Upper lobe of left lung (tissue), 6 donors: ENCODE measurements at places on chromosomes 5 and 9. TPM values are rescaled to one million over a fixed set of nuclear protein-coding genes. Genes with fewer than 3 reads are reported as not detected.
A peak's percentile ranks its signal among the peaks of the same experiment; 100 is the strongest.

GRCh38 chr5:95178046-95178651, 106.7 kb downstream of the MCTP1 start:
- H3K4me3 ChIP-seq, result no peak overlapping the region
- no peaks in the 10 kb centered on the region for H3K4me1 ChIP-seq
- no peak overlapping the region for H3K27ac ChIP-seq
- H3K27me3 ChIP-seq, result no peaks in the 10 kb centered on the region
- H3K36me3 ChIP-seq, result no peaks in the 10 kb centered on the region
- no peak for DNase-seq

- H3K27me3 ChIP-seq, result no peaks in the 10 kb centered on the region
- DNase-seq, result peak; percentile 61
- no peaks in the 10 kb centered on the region for H3K36me3 ChIP-seq
- H3K27ac ChIP-seq, result peak overlapping the region; percentile 39
- peaks cover 79% of the 10 kb centered on the region for H3K4me1 ChIP-seq
Observed at GRCh38 chr9:38023661-38024035, 45.4 kb downstream of the SHB start.

- H3K36me3 ChIP-seq, result peaks cover 75% of the 10 kb centered on the region
- no peaks in the 10 kb centered on the region for H3K27me3 ChIP-seq
- H3K27ac ChIP-seq, result no peak overlapping the region
- H3K4me3 ChIP-seq, result no peak overlapping the region
- H3K4me1 ChIP-seq, result no peaks in the 10 kb centered on the region
- no peak for DNase-seq
Observed at GRCh38 chr9:133778336-133779013, 40.3 kb upstream of the SARDH start.

DNA sequence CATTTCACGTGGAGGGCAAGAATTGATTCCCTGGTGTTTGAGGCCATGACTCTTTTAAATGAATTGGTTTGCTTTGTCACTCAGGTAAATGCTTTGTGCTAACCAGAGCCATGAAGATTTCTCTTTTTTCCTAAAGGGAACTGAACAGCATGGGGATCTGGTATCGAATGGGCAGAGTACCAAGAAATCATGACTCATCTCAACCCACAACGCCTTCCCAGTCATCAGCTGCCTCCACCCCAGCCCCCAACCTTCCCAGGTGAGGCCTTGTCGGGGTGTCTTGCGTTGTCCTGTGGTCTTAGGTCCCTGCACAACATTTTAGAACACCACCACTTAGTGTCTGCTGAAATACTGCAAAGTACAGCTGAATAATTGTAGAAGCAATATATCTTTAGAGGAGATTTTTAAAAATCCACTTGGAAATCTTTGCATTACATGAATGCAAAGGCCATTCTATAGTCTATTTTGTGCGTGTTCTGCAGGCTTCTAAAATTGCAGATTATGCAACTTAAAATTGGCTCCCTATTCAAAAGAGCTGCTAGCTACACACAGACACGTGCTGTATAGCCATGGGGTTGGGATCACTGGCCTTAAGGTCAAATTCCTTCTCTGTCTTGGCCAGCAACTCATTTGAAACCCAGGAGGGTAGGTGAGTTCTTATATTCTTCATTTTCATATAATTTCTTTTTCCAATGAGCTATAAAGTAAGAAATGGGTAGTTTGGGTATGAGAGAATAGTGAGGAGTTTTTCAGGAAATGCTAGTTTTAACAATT, 69.0 kb downstream of the MVB12B start:
- H3K36me3 ChIP-seq, result no peaks in the 10 kb centered on the region
- H3K27me3 ChIP-seq, result no peaks in the 10 kb centered on the region
- DNase-seq, result no peak
- peak overlapping the region; percentile 40 for H3K27ac ChIP-seq
- peaks cover 42% of the 10 kb centered on the region for H3K4me1 ChIP-seq
- no peak overlapping the region for H3K4me3 ChIP-seq

DNA sequence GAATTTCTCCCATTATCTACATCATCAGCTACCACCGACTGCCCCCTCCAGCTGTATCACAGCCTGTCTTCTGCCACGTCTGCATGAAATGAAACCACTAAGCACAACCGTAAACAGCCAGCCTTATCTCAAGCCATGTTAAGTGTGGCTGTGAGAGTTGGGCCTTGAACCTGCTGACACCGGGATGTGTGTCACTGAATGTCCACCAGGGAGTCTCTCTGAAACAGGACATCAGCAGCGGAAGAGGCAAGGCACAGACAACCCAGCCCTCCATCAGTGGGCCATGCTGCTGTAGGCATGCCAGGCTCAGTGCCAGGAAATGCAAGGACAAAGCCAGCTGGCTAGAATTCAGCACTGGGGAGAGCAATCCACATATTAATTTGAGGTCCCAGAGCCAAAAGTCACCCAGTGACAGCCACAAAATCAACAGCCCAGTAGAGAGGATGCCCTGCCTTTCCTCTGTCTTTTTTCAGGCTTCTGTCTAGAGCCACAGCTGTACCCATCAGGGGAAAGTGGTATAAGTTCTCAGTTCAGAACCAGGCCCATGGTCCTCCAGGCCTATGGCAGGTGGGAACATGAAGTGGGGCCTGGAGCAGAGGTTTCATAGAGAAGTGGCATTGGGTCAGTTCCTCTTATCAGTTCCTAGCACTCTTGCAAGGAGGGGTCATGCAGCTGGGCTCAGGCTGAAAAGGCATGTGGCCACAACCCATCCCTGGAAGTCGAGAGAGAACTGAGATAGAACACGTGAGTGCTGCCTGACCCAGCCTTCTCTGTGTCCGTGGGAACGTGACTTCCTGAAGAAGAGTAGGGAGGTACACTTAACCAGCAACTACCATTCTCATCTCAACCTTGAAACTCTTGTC, 199.4 kb downstream of the ESM1 start:
- H3K36me3 ChIP-seq, result no peaks in the 10 kb centered on the region
- DNase-seq, result peak; percentile 64
- no peak overlapping the region for H3K27ac ChIP-seq
- H3K27me3 ChIP-seq, result no peaks in the 10 kb centered on the region
- no peak overlapping the region for H3K4me3 ChIP-seq

DNA sequence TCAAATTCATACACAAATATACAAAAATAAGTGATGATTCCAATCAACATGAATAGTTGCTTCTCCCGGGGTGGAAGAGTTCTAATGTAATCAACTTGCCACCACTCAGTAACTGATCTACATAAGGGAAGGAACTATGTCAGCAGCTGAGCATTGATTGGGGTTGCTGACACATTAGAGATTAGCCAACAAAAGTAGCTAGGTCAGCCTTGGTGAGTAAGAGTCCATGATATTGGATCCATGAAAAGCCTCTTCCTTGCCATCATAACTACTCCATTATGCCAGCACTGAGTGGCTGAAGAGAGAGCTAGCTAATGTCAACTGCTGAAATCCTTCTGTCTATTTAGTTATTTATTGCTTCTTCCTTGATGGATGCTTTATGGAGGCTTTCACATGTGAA, 309.8 kb downstream of the NFIB start:
- H3K4me1 ChIP-seq, result no peaks in the 10 kb centered on the region
- no peaks in the 10 kb centered on the region for H3K27me3 ChIP-seq
- no peak overlapping the region for H3K27ac ChIP-seq
- no peak for DNase-seq
- H3K4me3 ChIP-seq, result no peak overlapping the region

- peaks cover 3% of the 10 kb centered on the region for H3K4me1 ChIP-seq
- H3K4me3 ChIP-seq, result no peak overlapping the region
- DNase-seq, result no peak
- H3K36me3 ChIP-seq, result no peaks in the 10 kb centered on the region
Observed at GRCh38 chr5:178349075-178349511, 116.5 kb upstream of the PHYKPL start.

DNA sequence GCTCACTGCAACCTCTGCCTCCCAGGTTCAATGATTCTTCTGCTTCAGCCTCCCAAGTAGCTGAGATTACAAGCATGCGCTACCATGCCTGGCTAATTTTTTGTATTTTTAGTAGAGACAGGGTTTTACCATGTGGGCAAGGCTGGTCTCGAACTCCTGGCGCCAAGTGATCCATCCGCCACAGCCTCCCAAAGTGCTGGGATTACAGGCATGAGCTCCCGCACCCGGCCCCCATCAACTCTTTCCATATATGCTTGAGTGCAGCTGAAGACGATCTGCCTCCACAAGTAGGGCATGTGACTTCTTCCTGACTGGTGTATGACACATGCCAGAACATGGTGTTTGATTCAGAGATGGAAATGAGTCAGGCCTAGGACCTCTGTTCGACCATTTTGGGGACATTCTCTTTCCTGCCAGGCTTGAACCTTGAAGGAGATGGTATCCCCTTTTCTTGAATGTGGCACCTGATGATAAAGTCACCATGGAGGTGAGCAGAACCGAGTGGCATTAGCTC, 7.5 kb upstream of the CNOT6 start:
- no peaks in the 10 kb centered on the region for H3K4me1 ChIP-seq
- H3K4me3 ChIP-seq, result no peak overlapping the region
- no peak for DNase-seq
- H3K27me3 ChIP-seq, result no peaks in the 10 kb centered on the region

DNA sequence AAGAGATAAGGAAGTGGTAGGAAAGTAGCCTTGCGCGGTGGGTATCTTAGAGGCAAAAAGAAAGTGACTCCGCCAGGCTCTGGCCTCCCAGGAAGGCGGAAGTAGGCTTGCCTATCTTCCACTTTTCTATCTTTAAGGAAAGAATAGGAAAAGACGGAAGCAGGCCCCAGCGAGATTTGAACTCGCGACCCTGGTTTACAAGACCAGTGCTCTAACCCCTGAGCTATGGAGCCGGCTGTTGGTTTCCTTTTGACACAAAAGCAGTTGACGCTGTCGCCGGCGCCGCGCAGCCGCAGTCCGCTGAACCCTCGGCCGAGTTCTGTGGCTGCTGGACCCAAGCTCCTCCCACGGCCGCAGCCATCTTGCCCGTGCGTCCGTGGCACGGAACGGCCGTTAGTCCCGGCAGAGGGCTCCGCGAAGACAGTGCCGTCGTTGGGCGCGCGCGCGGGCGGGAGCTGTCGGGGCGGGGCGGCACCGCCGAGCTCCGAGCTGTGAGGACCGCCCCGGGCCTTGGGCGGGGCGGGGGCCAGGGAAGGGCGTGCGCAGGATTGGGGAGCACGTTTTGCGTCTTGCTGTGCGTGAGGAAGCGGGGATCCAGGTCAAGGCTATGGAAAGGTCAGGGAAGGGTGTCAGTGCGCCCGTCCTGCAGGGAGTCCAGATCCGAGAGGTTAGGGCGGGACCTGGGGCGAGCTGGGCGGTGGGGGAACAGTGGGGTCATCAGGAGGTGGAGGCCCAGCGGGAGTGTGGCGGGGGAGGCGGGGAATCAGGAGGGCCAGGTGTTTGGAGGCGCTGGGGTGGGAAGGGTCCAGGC, 13.3 kb downstream of the TRIM7 start:
- H3K4me1 ChIP-seq, result peaks cover 32% of the 10 kb centered on the region
- H3K36me3 ChIP-seq, result no peaks in the 10 kb centered on the region
- peak overlapping the region; percentile 95 for H3K27ac ChIP-seq
- peak; percentile 100 for DNase-seq
- H3K4me3 ChIP-seq, result peak overlapping the region; percentile 69

GRCh38 chr9:81224166-81225081, 464.9 kb downstream of the TLE1 start:
- no peak overlapping the region for H3K4me3 ChIP-seq
- no peaks in the 10 kb centered on the region for H3K27me3 ChIP-seq
- H3K36me3 ChIP-seq, result no peaks in the 10 kb centered on the region
- no peak overlapping the region for H3K27ac ChIP-seq

DNA sequence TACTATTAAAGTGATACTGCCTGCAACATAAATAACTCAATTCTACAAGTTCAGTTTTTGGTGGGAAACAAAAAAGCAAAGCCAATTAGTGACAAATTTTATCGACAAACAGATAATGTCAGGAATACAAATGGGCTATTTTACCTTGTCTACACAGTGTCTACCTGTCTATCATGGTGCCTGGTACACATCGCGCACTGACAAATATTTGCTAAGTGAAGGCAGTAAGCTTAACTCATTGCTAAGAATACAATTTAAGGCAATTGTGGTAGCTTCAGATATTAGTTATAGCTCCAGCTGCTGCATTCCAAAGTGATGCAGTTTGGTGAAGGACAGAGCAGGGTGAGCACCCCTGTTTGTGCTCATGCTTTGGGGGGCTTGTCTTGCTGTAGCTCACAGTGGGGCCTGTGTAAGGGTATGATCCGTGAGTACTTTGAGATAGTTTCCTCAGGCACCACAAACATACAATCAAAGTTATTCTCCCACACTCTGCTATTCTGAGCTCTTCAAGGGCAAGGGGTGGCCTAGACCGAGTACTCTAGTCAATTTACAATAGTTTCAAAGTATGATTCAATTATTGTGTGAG, 24.7 kb downstream of the ELL2 start:
- H3K27ac ChIP-seq, result no peak overlapping the region
- no peak overlapping the region for H3K4me3 ChIP-seq
- DNase-seq, result no peak
- peaks cover 8% of the 10 kb centered on the region for H3K4me1 ChIP-seq
- no peaks in the 10 kb centered on the region for H3K27me3 ChIP-seq
- H3K36me3 ChIP-seq, result no peaks in the 10 kb centered on the region

DNA sequence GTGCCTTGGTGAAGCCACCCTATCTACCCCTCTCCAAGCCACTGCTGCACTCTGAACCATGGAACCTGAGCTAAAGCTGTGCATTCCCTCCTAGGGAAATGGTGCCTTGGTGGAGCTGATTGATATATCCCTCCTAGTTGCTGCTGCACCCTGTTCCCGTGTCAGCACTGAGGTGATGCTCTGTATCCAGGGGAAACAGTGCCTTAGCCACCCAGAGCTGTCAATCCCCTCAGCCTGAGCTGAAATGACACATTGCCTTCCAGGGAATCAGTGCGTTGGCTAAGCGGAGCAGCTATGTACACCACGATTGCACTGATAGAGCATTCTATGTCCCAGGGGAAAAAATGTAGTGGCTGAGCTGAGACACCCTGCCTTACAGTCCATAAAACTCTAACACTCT, 257.0 kb downstream of the TMEM232 start:
- H3K4me1 ChIP-seq, result no peaks in the 10 kb centered on the region
- no peak for DNase-seq
- H3K4me3 ChIP-seq, result no peak overlapping the region
- H3K27ac ChIP-seq, result no peak overlapping the region
- H3K27me3 ChIP-seq, result no peaks in the 10 kb centered on the region

Gene PCDHB6
- total RNA-seq, result not detected

Gene UBAP2
- 40.5 TPM for total RNA-seq

Gene OSTF1
- 17.8 TPM for total RNA-seq

Gene BTNL8
- not detected for total RNA-seq

Gene PDCD1LG2
- 6.7 TPM for total RNA-seq

Gene LARP1
- total RNA-seq, result 143 TPM

Gene CTXN3
- not detected for total RNA-seq

Gene OTP
- total RNA-seq, result not detected

Gene FGD3
- 14.0 TPM for total RNA-seq

Gene FLT4
- total RNA-seq, result 11.7 TPM

Gene GARIN3
- total RNA-seq, result not detected

Gene ADAMTSL1
- 4.9 TPM for total RNA-seq

Gene SLC12A7
- 138 TPM for total RNA-seq

Gene BTNL9
- total RNA-seq, result 71.8 TPM

Gene STPG3
- not detected for total RNA-seq

Gene C9orf153
- total RNA-seq, result 1.5 TPM
